ENCODE measurements at places on chromosomes 5 and 9.

DNA sequence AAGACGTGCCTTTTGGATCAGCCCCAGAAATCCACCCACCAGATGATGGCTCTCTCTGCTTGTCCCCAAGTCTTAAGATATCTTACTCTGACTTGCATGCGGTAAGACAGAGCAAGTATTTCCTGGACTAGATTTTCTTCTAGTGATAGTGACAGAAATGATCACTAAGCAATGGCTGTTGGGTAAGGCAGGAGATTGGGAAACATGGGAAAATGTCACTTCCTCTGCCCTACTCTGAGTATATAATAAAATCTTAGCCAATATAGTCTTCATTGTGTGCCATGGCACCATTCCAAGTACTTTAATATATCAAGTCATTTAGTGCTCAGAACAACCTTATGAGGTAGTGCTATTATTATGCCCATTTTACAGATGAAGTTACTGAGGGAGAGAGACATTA lies 31.0 kb upstream of the GNA14 start:
- no peak for DNase-seq

- no peak for DNase-seq
These were observed 368.2 kb downstream of the PDE4D start for GRCh38 chr5:59525311-59525710.

DNA sequence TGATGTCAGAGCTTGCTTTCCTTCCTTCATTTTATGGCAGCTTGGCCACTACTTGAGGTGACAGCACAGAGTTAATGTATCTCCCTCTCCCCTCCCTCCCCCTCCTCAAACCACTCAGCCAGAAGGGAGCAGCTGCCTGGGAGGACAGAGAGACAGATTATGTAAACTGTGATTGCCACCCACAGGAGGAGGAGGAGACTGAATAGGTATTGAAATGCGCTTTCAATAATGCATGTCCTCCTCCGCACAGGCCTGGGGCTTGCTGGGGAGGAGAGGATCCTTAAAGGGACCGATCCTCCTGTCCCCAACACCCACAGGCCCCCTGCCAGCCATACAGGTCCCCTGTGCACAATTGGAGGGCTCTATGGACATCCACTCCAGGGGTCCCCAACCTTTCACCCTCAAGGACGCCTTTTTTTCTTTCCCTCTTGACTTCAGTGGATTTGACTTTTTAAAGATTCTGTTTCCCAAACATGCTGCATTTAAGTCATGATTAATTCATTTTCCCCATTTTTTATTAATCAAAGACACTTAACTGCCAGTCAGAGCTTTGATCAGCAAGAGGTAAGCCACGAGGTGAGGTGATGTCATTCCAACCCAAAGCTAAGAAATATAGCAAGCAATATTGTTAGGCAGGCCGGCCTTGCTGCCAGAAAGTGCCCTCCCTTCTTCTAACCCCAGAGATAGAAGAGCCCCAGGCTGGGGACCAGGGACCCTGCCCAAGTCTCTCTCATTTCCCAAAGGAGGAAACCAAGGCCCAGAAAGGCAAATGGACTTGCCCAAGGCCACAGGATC lies 47.5 kb upstream of the CPLX2 start:
- DNase-seq: no peak

- peak; percentile 37 for DNase-seq
These were observed 31.1 kb upstream of the MEIKIN start for GRCh38 chr5:131976414-131977211.

GRCh38 chr5:108898707-108899106 lies 151.0 kb downstream of the FER start:
- no peak for DNase-seq

- no peak for DNase-seq
These were observed 47.7 kb downstream of the CAMK4 start for GRCh38 chr5:111271885-111272284.

DNA sequence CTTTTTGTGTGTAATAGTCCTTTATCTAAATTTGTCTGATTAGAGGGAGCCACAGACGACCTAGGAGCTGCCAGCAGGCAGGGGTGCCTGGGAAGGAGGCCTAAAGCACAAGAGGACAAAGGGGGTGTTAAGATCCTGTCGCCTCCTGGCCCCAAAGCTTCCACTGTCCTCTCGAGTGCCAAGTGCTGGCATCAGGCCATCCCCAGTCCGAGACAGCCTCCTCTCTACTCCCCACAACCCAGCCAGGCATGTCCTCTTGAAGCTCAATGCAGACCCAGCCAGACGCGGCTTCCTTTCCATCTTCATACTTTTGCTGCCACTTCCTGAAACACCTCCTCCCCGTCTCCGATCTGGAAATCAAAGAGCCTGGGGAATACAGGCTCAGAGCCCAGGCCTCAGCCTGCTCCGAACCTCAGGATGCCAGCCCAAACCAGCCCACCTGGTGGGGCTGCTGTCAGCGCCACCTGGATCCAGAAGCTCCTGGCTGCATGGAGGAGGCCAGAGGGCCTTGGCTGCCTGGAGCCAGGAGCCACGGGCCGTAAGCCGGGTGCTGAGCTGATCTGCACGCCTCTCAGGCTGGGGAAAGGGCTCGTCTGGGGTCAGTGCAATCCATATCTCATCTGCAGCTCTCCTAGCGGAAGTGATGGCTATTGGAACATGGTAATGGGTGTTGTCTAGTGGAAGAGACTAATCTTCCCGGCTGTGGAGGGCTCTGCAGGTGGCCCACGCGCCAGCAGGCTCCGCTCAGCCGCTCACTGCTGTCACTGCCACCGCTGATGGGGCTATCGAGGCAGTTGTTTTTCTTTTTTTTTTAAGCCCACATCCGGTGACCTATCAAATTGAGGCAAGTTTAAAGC lies 60.2 kb upstream of the FUBP3 start:
- no peak for DNase-seq

DNA sequence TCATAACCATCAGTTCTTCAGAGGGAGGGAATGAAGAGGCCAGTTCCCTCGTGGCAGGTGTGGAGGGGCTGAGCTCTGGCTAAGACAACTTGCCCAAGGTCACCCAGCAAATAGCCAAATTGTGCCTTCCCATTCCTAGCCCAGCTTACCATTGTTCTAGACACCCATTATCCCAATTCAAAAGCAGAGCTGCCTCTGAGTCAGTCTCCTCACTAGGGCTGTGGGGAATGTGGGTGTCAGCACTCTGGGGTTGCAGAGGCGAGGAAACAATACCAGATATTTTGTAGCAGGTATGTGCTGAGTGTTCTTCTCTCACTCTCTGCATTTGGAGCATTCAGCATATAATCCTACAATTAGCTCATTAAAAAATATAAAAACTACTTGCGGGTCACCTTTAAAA lies 270.8 kb downstream of the PSAT1 start:
- no peak for DNase-seq

DNA sequence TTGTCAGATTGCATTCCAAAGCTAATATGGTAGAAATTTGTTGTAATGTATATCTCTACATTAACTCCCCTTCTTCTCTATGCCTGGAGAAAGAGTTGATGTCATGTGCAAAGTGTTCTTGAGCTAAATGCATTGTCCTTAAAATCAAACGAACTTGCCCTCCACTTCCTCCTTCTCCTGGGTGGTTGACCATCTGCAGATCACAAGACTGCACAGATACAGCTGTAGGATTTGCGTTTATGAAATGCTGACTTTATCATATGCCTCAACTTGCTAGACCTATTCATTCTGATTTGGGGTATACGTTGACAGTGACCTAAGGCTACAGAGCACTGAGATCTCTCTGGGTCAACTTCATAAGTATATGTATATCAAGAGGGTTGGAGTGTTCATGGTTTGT lies 8.3 kb downstream of the TRIM32 start:
- DNase-seq: no peak

- no peak for DNase-seq
These were observed 1.4 kb downstream of the ADAMTS2 start for GRCh38 chr5:179343719-179344430.

DNA sequence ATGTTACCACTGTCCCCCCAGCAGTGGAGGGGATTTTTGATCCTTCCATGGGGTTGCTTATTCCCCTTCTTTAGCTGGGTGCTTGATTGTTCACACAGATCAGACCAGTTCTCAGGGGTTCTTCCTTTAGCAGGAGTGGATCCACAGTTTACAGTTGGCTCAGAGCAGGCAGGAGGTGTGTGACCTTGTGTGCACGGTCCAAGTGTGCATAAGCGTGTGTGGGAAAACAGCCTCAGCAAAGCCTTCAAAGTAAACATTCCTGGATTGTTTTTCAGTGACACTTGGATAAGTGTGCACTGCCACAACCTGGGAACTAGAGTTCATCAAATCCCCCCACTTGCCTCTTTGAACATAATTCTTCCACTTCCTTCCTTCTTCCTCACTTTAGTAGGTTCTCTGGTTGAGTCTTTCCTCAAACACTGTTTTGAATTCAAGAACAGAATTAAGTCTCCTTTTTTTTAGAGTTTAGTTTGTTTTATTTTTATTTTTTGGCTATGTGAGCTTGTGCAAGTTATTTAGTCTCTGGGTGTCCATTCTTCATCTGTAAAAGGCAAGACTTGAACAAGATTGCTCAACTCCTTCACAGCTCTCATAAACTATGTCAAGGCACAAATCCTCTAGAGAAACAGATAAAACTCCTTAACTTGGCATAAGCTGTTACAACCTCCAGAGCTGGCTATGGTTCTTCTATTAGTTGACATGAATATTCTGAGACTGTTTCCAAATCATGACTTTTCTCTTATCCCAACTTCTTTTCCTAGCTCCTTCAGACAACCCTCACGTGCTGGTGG lies 78.0 kb downstream of the OSMR start:
- DNase-seq: no peak

- no peak for DNase-seq
These were observed 1013.9 kb downstream of the EFNA5 start for GRCh38 chr5:106656821-106657220.

DNA sequence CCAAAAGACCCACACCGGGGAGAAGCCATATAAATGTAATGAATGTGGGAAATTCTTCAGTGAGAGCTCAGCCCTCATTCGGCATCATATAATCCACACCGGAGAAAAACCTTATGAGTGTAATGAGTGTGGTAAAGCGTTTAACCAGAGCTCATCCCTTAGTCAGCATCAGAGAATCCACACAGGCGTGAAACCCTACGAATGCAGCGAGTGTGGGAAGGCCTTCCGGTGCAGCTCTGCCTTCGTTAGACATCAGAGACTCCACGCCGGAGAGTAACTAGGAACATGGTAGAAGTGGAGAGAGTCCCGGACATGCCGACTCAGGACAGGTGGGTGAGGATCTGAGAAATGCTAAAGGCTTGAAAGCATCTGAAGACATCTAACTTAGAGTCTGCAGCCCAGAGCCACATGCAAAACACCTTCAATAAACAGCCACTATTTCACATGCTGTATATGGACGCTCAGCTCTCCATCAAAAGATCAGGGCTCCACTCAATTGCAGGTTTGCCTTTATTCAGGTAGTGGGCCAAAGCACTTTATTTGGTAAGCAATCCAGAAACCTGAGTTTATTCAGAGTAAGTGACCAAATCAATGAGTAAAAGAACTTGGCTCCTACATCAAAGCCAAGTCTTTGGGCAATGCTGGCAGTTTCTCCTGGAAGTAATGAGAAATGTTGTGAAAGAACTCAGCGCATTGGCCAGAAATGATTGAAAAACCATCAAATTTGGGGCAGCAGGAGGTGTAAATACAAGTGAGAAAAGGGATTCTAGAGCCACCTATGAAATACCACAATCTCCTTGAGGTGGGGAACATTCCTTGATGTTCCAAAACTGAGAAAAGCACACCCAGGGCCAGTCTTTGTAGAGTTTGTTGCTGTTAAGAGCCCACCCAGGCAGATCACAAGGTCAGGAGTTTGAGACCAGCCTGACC lies 6.0 kb downstream of the RPL12 start:
- no peak for DNase-seq

- DNase-seq: no peak
These were observed 37.0 kb upstream of the VDAC1 start for GRCh38 chr5:134041570-134042411.

DNA sequence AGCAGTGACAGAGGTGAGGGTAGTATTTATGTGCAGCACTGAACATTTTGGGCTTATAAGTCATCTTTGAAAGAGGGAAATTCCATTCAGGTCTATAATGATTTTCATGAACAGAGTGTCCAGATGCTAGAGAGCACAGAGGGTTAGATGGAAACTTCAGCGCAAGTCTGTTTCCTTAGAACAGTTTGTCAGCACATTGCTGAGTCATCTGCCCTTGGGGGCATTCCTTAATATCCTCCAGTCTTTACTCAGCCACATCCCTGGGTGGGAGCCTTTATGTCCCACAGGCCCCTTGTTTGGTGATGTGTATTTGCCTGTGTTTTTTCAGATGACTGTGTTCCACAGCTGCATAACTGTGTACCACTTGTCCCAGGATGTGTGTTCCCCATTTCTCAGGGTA lies 138.5 kb upstream of the S1PR3 start:
- DNase-seq: no peak

GRCh38 chr9:94866770-94867169 lies 140.3 kb downstream of the AOPEP start:
- DNase-seq: no peak

DNA sequence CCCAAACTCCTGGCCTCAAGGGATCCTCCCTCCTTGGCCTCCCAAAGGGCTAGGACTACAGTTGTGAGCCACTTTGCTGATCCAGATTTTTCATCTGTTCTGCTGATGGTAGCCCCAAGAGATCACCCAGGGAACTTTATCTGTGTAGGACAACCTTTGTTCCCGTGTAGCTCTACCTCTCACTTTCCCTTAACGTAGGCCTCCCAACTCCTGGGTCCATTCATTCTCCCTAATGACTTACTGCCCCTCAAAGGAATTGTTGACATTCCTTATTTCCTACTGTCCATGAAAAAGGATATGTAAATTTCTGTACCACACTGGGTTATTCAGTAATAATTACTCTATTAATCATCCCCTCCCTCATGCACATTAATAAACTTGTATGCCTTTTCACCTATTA lies 51.0 kb upstream of the PHF24 start:
- DNase-seq: no peak

DNA sequence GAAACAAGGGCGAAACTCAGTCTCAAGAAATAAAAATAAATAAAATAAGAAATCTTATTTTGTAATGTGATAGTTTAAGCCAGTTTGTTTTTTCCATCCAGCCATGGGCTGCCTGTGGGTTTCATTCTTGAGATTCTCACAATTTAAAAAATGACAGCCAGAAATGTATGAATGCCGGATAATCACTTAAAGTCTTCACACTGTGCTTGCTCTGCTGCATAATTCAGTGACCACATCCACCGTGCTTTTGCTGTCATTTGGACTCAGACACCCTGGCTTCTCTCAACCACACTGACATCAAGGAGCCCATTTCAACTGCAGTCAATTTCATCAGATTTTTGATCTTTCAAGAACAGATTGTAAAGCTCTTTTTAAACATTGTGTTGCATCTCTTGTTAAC lies 61.0 kb upstream of the DAPK1 start:
- DNase-seq: no peak

DNA sequence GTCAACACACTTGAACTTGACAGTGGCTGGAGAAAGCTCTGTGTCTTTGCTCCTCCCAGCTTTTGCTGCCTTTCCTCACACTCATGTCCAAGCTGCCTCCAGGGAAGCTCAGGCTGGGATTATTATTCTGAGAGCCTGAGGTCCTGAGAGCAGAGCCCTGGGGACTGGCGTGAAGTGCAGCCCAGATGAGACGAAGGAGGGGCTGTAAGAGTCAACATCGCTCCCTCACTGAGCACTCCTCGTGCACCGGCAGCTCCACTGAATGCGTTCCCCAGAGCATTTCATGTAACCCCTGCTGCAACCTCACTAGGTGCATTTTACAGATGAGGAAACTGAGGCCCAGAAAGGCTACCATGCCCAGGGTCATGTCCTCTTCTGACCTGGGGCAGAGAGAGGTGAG lies 63.5 kb upstream of the PHYKPL start:
- peak; percentile 54 for DNase-seq

- no peak for DNase-seq
These were observed 19.2 kb downstream of the GCNT1 start for GRCh38 chr9:76478226-76478625.

GRCh38 chr9:112817860-112818203 lies 67.3 kb downstream of the SNX30 start:
- no peak for DNase-seq

- DNase-seq: no peak
These were observed 52.9 kb downstream of the CETN3 start for GRCh38 chr5:90356622-90357021.
